ENCODE measurements at places on chromosomes 13 and 19.

GRCh38 chr13:105282406-105283285 is 1252.8 kb downstream of the EFNB2 start:
- no peak for DNase-seq

- no peak for DNase-seq
Measured at GRCh38 chr19:41932259-41932719, 4.0 kb upstream of the ERFL start.

DNA sequence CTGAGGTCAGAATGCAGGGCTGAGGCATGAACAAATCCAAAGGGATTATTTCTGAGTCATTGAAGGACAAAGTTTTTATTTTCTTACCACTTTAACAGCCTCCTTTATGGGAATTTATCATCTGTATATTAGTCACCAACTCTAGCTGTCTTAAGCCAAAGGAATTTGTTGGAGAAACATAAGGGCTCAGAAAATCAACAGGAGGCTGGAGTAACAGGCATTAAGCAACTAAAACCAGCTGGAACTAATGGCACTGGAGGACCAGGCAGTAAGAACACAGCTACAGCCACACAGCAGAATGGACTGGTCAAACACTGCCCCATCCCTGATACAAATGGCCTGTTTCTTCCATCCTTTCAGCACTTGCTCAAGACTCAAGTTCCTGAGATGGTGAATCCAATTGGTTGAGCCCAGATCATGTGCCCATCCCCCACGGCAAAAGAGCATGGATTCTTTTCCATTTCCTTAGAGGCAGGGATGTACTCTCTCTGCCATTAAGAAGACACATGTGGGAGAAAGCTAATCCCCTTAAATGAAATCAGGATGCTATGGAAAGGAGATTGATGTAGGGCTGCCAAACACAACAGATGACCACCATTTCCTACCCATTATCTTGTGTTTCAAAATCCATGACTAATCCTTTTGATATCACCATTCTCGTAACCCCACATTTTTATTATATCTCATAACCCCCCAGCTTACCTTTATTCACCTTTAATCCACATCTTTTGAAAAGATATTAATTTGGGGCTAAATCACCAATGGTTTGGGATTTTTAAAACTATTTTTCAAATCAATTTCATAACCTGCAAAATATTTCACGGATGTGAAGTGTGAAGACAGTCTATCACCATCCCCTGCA is 157.0 kb upstream of the FNDC3A start:
- DNase-seq, result no peak

DNA sequence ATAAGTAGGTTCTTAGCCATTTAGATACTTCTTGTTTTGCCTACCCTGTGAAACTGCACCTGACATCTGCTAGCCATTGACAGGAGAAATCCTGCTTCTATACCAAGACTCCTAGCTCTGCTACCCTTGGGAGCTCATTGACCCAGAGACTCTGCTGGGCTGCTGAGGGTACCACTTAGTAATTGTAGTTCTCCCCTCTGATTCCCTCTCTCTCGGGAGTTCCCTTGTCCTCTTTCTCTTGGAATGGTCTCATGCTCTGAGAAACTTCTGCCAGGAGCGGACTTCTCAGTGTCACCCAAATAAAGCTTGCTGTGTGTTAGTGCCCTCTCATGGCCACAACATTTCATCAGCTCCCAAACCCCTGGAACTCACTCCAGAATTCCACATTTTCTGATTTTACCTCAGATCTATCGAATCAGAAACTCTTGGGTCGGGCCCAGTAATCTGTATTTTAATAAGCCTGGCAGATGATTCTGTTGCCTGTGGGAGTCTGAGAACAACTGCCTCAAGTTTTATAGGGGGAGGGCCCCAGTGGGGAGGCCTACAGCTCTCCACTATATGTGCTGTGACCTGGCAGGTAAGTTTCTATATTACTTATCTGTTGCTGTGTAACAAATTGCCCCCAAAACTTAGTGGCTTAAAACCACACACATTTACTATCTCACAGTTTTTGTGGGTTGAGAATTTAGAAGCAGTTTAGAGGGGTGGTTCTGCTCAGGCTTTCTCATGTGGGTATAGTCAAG is 221.1 kb downstream of the TDRD3 start:
- no peak for DNase-seq

All from activated CD4-positive, CD25-positive, alpha-beta regulatory T cell treated with anti-CD3 and anti-CD28 coated beads, Interleukin-2, amount 50 U/mL, for 16 hours (primary cell).